ENCODE measurements at places on chromosomes 4 and X.

DNA sequence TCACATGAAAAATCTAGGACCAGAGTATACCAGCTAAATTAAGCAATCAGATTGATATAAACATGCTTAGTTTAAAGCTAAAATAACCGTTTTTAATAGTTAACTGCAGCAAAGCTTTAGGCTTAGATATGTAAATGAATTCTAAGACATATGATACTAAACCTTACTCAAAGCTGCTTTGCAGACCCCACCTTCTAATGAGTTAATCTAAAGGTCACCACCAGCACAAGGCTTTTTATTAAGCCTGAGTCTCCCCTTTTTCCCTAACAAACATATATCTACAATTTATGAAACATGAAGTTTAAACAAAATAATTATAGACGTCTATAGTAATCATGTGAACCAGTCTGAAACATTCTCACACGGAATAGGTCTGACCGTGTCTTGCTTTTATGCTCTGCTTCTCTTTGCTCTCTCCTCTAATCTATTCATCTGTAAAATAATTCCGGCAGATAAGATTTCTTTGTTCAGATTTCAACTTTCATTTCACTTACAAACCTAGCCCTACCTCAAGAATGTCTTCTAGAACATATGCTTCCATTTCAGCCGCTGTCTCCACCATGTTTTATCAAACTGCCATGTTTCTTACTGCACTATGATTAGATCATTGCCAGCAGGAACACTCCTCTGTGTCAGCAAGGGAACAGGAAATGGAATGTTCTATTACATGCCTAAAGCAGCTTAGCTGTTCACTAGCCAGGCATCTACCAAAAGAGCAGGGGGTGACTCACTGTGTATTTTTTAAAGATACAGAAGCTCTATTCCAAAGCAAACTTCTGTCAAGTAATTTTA lies 35.9 kb downstream of the ANKRD17 start:
- peak; percentile 85 for DNase-seq

- DNase-seq = peak; percentile 61
Measured at GRCh38 chrX:71514367-71515037, 18.4 kb upstream of the OGT start.

DNA sequence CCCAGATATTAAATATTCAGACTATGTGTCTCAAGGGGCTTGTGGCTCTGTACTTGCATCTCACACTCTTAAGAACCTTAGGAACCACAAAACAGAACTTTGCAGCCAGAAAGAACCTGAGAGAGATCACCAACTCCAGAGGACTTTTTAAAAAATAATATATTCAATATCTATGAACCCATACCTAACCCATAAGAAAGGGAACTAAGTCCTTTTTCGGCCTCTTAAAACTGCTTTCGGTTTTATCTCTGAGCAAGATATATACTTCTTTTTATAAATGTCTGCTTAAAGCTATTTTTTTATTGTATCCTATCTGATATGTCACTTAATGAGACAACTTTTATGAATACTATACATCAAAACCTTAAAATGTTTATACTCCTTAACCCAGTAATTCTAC lies 10.9 kb downstream of the SMARCA1 start:
- no peak for DNase-seq

DNA sequence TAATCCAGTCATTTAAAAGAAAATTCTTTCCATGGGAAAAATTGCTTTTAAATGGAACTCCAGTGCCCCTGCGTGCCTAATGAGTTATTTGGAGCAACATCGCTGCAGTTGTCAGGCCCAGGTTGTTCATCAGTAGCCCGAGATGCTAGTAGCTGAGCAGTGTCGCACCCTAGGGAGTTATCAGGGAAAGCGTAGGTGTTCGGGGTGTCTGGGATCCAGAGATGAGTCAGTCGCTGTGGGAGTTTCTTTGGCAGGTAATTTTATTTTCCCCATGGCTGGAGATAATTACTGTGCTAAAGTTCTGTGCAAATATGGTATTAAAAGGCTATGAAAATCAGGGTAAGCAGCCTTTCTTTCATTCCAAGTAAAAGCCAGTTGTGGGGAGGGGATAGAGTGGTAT lies 49.4 kb downstream of the ANXA3 start:
- DNase-seq = no peak

DNA sequence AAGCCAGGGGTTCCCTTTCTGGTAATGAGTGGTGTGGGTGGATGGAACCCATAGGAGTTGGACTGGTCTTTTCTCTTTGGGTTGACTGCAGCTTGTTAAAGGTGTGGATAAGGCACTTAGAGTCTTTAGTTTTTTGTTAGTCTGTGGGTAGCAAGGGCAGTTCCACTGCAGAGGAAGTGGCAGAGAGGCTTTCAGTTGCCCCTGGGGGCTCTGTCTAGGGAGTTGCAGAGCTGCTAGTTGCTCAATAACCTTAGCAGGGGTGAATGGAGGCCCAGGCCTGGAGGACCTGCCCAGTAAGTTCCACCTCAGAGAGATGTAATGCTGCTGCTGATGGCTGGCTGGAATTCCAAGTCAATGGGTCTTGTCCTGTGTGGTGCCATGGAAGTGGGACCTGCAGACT lies 282.6 kb upstream of the NDST4 start:
- DNase-seq = no peak

GRCh38 chrX:54921427-54922021 lies 900 bp downstream of the TRO start:
- DNase-seq = no peak

DNA sequence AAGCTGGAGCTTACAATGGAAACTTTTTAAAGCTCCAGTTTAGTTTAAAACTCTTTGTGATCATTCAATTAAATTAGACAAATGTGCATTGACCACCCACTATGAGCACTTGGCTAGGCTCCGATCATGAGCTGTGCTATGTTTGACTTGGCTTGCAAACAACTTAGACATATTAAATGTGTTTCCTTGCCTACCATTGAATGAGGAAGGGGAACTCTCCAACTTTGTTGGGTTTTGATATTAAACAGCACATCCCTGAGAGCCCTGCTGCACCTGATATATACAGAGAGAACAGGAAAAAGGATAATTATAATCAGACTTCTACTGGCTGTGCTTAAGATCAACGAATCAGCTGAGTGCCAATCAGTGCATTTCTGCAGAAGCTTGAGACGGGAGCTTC lies 71.4 kb upstream of the ADGRL3 start:
- no peak for DNase-seq

DNA sequence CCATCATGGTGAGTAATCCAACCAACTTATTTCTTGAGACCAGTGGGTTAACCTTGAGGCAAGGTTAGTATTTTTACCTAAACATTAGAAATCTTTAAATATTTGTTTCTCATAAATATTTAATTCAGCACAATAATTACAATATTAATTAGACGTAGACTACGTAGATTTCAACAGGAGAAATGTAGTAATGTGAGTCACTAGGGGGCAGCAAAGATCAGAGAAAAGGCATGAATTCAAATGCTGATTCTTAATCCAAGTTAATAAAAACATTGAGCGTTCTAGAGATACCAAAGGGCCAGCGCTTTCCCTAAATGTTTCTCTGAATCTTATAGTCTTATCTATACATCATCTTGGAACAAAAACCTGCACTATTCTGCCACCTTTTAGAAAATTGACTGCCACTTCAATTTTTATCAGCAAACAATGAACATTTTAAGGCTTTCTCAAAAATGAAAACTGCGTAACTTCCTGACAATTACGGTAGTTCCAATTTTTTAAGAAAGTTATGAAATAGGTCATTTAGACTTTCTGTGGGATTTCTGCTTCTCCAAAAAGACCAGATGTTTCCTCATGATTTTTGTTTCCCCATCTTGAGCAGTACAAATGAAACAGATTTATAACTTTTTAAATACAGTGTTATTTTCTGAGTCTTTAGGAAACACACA lies 180.7 kb downstream of the GASK1B start:
- DNase-seq = peak; percentile 75

DNA sequence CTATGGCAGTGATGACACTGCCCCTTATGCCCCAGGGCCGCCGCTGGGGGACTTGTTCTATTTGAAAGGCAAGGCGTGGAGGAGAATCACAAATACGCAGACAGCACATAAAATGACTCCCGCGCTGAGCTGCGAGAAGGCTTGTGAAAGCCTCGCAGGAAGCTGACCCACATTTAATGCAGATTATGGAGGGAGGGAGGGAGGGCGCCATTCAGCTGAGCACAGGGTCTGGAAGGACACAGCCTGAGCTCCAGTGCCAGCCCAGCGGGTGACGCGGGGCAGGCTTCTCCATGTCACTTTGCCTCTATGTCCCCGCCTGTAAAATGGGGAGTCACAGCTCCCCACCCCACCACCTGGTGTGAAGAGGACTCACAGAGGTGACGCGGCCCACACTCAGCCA lies 14.3 kb downstream of the ABLIM2 start:
- no peak for DNase-seq

DNA sequence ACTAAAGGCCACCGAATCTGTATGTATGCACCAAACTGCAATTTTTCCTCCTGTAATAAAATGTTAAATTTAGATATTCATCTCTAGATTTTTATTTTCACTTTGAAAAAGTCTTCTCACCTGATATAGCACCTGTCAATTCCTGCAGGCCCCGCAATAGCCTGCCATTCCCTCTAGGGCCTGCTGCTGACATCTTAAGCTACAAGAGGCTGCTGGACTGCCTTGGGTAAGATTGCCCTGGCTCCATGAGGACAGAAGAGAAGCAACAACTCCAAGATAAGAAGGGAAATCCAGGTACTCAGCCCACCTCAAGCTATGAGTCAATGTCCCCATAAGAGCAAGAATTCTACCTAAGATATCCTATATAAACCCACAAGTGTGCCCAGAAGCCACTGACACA lies 230.2 kb upstream of the AGTR2 start:
- no peak for DNase-seq

GRCh38 chrX:136146614-136147314 lies 569 bp upstream of the FHL1 start:
- DNase-seq = peak; percentile 15

GRCh38 chr4:167774646-167775045 lies 317.7 kb upstream of the ANXA10 start:
- DNase-seq = no peak

DNA sequence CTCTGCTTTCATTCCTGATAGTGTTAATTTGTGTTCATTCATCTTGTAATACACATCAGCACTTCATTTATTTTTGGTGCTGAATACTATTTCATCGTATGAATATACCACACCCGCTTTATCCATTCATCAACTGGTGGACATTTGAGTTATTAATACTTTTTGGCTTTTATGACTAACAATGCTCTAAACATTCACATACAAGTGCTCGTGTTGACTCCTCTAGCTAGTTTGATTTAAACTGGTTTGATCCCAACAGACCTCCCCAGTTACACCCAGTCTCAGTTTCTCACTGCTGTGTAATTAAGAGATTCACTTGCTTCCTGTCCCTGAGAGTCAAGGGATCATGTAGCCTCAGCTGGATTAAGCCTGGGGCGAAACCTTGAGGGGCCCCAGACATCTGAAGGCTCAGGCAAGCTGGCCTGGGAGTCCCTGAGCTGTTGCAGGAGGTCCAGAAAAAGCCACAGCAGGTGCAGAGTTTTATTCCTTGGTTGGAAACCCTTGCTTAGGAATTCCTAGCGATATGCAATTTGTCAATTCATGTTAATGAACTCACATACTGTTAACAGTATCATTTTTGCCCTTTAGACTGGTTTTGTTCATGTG lies 52.8 kb upstream of the CLDN24 start:
- no peak for DNase-seq

GRCh38 chrX:104488811-104489210 lies 77.2 kb upstream of the IL1RAPL2 start:
- no peak for DNase-seq

DNA sequence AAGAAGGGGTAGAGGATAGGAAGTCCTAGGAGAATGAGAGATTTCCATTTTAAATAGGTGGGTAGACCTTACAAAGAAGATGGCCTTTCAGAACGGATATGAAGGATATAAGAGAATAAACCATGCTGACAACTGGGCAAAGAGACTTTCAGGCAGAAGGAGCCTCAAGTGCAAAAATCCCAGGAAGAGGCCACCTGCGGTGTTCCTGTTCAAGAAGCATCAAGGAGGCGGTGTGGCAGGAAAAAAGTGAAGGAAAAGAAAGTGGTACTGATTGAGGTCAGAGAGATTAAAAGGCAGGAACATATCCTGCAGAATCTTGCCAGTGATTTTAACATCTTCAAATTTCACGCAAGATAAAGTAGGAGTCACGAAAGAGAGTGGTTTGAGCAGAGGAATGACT lies 172.0 kb downstream of the FSTL5 start:
- DNase-seq = no peak

DNA sequence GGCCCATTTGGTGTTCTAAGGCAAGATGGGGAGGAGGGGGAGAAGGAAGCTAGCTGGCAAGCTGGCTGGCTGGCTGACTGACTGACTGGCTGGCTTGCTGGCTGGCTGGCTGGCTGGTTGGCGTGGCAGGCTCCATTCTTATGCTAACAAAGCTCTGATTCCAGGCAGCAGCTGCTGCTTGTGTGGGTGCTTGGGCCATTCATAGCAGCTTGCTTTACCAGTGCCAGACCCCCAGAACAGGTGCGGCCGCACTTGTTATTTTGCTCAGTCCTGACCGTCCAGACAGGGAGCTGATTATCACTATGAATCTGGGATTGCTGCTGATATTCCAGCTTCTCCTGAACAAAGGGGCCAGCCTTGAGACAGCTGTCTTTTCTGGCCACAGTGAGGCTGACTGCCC lies 131.2 kb upstream of the PAK3 start:
- no peak for DNase-seq

DNA sequence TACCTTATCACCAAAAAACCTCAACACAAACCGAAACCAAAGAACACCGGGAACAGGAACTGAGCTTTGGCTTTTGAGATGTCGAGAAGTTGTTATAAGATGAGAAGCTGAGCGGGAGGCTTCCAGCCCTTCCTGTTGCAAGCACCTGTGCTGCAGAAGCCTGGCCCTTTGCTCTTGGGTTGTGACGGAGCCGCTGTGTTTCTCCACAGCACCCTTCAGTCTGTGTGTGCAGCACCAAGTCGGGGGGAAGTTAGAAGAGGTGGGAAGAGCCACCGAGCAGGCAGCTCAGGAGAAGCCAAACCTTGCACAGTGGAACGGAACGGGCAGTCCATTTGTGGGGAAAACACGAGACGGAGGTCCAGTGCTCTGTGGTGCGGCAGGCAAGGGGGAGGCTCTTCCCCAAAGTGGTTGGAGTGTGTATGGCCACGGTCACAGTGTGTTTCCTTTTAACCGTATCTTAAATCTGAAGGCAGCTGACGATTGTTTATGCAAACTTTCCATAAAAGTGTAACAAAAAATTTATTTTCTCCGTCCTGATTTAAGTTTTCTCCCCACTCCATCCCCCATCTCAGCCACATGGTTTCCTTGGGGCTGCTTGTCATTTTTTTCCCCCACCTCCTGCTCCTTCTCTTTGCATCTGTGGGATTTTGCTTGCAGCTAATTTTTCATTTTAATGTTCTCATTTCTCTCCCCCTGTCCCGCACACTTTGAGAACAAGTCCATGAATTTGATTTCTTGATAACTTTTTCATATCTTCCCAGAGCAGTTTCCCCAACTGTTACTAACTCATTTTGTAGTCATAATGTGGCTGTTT lies 123.7 kb downstream of the STOX2 start:
- peak; percentile 43 for DNase-seq

GRCh38 chr4:154528869-154529268 lies 21.3 kb downstream of the PLRG1 start:
- DNase-seq = no peak

DNA sequence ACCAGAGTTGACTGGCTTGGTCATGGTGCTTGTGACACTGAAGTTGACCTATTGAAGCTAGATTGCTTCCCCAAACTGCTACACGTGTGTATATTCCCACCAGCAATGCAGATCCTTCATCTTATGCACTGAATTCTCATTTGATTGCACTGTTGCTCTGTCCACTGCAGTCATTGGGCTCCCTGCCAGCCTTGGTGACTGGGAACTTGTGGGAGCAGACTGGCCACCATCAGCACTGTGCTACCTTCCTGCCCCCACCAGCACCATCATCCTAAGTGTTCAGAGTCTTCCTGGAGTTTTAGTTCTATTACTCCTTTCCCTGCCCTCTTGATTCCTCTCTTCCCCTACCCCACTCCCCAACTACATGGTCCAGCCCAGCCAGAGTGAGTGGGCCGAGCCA lies 117.7 kb upstream of the PRPS2 start:
- DNase-seq = no peak

Measured in KBM-7 (cell line).